ENCODE measurements at places on chromosomes 3 and 15.

DNA sequence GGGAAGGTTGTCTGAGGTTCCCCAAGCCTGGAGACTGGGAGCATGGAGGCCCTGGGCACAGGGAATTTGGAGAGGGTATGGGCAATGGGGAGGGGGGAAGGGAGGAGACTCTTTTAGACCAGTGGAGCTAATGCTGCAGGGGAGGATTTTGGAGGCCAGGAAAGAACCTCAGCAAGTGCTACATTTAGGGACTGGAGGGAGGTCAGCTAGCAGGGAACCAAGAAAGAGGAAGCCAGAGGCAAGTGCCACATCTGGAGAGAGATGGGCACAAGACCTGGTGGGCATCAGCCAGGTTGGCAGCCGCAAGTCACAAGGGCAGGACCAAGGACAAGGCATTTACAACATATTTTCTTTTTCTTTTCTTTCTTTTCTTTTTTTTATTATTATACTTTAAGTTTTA, 20.7 kb downstream of the PLEKHO2 start:
- DNase-seq, result no peak

DNA sequence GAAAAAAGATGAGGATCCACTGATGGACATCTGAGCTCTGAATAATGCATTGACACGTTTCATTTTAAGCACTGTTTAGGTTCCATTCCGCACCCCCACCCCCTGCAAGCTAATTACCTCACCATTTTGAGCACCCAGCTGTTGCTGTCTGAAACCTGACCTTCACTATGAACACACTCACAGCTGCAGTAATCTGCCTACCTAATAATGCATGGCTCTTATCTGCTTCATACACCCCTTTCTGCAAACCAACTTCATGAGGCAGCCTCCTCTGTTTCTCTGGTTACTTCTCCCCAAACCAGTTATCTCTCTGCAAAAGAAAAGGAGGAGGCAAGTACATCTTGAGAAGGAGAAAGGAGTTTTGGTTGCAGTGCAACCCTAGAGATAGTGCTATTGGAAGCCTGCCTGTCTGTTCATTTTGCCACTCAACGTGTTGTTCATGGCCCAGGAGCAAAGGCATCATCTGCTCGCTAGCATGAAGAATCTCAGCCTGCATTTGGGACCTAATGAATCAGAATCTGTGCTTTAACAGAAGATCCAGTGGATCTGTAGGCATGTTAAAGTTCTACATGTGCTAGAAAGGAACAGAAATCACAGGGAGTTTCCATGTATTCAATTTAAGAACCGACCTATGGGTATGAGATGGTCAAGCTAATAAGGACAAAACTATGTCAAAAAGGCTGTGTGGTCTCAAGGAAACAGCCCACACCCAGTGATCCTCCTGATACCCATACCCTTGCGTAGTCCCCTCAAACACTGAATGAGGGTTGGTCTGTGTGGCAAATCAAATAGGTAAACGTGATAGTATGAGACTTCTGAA, 87.2 kb downstream of the MB21D2 start:
- DNase-seq, result no peak

GRCh38 chr3:148464246-148464645, 233.5 kb upstream of the AGTR1 start:
- no peak for DNase-seq

DNA sequence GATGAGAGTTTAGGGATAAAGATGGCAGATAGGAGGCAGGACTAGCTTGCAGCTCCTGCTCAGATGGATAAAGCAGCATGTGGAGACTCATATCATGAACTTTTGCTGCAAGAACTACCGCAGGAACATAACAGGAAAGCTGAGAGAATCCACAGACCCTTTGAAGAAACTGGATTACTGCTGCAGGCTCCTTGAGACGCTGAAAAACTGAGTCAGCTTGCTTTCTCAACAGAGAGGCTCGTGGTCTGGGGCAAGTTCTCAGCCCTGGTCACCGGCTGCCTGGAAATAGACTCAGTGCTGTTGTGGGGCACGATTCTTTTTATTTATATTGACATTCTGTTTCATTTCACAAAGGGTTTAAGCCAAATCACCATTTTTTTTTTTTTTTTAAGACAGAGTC, 28.8 kb upstream of the TRIM59 start:
- no peak for DNase-seq
